Left colon (tissue), 2 donors: ENCODE measurements at places on chromosomes 2 and 18. TPM values are rescaled to one million over a fixed set of nuclear protein-coding genes. Genes with fewer than 3 reads are reported as not detected.
A peak's percentile ranks its signal among the peaks of the same experiment; 100 is the strongest.

The POMC gene
- total RNA-seq = 0.59 TPM

The ALPP gene
- total RNA-seq = 0.15 TPM

The ZBTB7C gene
- total RNA-seq = 52.1 TPM

The SCN7A gene
- total RNA-seq = 10.0 TPM

The EFEMP1 gene
- 34.1 TPM for total RNA-seq

The GKN1 gene
- total RNA-seq = not detected

The ANKRD53 gene
- 0.70 TPM for total RNA-seq

The HRH4 gene
- total RNA-seq = 0.12 TPM

The PDE1A gene
- 4.0 TPM for total RNA-seq

- no peak for DNase-seq
These were observed 19.0 kb upstream of the XDH start for GRCh38 chr2:31433541-31433940.

- no peak for DNase-seq
These were observed 30.0 kb upstream of the IGFBP2 start for GRCh38 chr2:216603010-216603883.

DNA sequence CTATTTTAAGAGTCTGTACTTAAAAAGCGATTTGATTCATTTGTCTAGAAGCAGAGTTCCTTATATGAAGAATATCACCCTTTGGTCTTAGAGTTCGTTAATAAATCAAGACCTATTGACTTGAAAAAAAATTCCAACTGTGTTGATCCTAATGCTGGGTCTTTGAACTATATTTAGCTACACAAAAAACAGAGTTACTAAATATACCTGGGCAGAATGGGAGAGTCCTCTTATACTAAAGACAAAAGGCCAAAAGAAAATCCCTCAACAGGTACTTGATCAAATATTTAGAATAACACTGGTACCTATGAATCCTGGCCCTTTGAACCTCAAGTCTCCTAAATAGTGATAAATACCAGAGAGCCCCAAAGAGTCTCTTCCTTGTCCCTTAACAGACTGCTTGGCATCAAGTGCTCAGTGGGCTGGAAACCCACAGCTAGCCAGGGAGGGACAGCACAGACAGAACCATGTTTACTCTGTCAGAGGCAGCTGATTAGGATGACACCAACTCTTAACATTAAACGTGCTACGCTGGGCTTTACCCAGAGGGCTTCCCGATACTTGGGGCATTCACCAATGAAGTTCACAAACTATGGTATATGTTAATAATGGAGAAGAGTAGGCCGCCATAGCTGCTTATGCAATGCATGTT, 95.1 kb downstream of the FIGN start:
- DNase-seq = no peak

- no peak for DNase-seq
These were observed 21.5 kb downstream of the MEIS1 start for GRCh38 chr2:66456183-66457041.

DNA sequence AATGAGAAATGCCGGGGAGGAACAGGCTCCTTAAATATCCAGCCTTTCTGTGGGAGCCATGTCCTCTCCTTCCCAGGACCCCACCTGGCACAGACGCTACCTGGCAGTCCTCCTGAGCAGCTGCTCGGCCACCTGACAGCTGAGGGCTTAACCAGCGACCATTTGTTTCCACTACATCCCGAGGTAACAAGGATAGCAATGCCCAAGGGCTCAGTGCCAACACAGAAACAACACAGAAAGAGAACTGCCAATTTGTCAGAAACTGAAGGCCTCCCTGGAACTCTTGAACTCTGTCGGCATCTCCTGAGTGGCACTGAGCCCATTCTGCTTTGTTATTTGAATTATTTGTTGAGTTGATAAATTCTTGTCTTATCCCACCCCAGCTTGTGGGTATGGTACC, 122.2 kb upstream of the ARHGAP28 start:
- no peak for DNase-seq

GRCh38 chr2:49067971-49068370, 86.3 kb downstream of the FSHR start:
- no peak for DNase-seq

DNA sequence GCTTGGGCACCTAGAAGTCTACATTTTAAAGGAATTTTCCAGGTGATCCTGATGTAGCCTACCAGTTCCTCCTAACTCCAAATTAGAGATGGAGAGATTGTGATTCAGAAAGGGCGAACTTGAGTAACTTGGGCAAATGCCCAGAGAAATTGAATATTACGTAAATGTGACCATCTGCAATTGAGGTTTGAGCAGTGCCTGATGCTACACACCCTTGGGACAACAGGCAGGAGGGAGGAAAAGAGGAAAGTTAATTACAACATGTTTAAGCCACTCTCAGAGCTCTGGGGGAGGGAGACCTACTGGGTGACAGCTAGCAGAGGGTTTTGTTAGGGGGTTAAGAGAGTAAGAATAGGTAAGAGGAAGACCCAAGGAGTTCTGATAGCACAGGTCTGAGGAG, 208.9 kb downstream of the LPIN1 start:
- DNase-seq = no peak

- no peak for DNase-seq
These were observed 108.0 kb downstream of the RNF152 start for GRCh38 chr18:61784834-61785233.

DNA sequence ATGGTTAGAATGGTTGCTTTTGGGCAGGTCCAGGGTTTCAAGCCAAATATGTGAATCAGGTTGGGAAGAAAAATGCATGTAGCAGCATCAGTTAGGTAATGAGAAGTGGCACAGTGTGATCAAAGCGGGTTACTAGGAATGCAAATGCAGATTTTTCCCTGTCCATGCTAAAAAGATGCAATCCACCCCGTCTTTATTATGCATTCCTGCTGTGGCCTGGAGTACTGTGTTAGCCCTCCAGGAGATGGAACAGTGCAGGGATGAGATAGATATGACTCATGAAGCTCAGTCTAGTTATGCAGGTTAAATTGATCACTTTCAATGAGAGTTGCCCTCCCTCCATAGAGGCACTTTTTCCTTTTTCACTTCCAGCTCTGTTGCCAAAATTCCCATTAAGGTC, 283.8 kb downstream of the CTNNA2 start:
- no peak for DNase-seq

DNA sequence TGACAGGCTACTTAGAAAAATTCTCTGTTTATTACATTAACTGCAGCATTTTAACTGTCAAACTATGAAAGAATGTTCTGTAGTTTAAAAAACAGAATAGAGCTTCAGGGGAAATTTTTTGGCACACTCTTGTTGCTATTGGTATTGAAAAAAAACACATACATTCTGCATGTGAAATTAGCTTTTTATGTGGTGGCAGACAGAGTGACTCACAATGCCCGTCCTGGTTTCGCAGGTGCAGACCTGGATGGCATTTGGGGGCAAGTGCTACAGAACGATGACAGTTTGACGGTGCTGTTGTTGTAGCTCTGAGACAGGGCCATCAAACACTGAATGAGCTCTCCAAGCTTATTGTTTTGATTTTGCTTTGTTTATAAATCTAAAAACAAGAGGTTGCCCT, 105.0 kb upstream of the MAP3K20 start:
- DNase-seq = no peak

DNA sequence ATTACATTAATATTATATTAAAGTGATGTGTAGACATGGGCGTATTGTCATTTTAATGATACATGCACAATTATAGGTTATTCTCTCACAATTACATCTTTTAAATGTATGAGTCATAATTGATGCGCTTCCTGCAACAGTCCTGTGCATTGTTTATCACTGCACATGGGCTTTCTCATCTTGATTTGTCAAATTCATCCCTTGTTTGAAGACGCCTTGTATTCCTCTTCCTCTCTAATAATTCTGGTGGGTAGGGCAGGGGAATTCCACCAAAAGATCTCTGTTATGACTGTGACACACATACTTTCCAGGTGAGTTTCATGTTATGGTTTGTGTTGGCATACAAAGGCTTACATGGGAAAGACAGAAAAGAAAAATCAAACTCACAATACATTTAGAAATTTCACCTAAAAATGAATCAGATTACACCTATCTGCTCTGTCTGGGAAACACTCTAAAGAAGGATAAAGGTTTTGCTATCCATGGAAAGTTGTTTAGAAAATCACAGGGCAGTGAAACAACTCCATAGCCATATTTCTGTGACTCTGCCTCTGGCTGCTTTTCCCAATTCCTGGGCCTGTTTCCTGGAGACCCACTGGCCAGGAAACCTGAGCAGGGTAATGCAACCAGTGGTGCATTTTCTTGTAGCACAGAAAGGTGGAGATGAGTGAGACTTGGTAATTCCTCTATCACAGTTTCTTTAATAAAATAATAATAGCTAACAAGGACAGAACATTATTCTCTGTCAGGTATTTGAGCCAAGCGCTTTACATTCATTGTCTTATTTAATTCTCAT, 13.2 kb downstream of the SLC9A2 start:
- no peak for DNase-seq

- DNase-seq = no peak
These were observed 1.4 kb downstream of the NOL4 start for GRCh38 chr18:34223164-34223892.

GRCh38 chr2:238900511-238900910, 52.6 kb downstream of the TWIST2 start:
- DNase-seq = no peak

GRCh38 chr2:186950694-186951093, 101.7 kb upstream of the ZSWIM2 start:
- DNase-seq = no peak

GRCh38 chr18:44732599-44732998, 51.9 kb downstream of the SETBP1 start:
- no peak for DNase-seq

- no peak for DNase-seq
These were observed 42.8 kb downstream of the SEMA4F start for GRCh38 chr2:74696829-74697228.

GRCh38 chr2:189138800-189139199, 40.8 kb downstream of the COL5A2 start:
- no peak for DNase-seq

- no peak for DNase-seq
These were observed 2.8 kb upstream of the RAB31 start for GRCh38 chr18:9705183-9705829.

DNA sequence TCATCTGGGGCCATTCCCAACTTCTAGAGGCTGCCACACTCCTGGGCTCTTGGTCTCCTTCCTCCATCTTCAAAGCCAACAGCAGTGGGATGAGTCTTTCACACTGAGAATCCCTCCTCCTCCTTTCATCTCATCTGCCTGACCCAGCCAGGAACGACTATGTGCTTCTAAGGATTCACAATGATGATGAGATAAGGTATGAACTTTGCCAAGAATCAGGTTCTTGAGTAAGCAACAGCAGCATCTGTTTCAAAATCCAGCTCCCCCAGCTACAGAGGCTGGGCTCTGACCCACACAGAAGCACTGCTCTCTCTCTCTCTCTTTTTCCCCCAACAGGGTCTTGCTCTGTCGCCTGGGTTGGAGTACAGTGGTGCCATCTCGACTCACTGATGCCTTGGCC, 46.4 kb downstream of the TIMM21 start:
- DNase-seq = no peak

GRCh38 chr2:1647417-1648240, 96.7 kb downstream of the PXDN start:
- no peak for DNase-seq

- no peak for DNase-seq
These were observed 94.7 kb upstream of the SLC8A1 start for GRCh38 chr2:40546439-40547191.

DNA sequence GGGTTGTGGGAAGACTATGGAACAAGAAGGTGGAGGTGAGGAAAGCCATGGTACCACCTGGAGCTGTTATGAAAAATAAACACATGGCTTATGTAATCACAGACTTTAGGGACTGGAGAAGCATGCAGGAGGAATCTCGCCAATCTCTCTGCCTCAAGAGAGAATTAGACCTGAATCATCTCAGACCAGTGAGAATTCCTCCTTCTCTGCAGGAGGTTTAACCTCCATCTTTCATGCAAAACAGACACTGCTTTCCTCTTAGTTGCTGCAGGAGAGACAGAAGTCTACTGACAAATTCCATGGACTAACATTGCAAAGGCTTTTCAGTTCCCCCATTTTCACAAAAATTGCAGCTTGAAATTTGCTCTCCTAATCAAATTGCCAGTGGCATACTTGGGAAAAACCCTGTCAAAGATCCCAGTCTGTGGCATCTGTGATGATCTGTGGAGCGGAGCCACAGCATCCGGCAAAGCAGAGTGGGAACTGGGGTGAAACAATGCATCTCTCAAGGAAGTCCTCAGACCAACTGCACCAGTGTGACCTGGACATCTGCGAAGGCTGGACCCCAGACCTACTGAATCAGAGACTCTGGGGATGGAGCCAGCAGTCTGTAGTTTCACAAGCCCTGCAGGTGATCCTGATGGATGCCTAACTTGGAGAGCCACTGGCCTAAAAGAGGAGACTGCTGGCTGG, 28.6 kb upstream of the NCKAP5 start:
- no peak for DNase-seq

DNA sequence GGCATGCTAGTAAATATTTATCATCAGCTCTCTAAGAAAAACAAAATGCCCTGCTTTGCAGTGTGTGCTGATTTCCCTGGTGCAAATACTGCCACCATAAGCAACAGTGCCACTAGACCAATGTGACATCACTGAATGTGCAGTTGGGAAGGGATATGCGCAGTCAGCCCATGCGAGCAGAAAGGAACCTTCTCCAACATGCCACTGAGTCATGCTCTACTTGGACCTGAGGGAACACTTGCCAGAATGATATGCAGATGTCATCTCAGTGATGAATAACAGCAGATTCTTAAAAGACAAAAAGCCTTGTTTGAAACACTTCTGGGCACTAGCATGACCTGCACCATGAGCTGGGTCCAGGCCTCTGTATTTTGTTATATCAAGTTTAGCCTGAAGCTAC, 55.3 kb upstream of the REL start:
- DNase-seq = no peak

GRCh38 chr18:45890606-45891005, 65.1 kb downstream of the SIGLEC15 start:
- DNase-seq = peak; percentile 9

- DNase-seq = peak; percentile 85
These were observed 45.6 kb upstream of the ODC1 start for GRCh38 chr2:10493634-10494281.

DNA sequence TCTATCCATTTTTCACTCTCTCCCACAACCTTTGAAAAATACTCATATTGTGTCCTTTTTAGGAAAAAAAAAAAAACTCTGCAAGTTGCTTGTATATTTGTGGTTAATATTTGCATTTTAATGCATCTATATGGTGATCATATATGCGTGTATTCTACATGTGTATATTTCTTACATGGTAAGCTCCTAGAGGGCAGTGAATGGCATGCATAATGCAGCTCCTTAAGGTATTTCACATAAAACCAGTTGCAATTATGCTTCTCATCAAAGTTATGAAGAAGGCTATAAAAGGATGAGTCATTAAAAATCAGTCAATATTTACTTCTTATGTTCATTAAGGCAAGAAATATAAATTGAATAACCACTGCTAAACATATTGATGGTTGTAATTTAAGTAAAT, 100.8 kb downstream of the LRP1B start:
- DNase-seq = no peak
